Stimulated activated CD8-positive, alpha-beta memory T cell treated with anti-CD3 and anti-CD28 coated beads, Interleukin-4, amount 100 ng/mL, for 1 hour (primary cell): ENCODE measurements at places on chromosomes 11 and 22.

DNA sequence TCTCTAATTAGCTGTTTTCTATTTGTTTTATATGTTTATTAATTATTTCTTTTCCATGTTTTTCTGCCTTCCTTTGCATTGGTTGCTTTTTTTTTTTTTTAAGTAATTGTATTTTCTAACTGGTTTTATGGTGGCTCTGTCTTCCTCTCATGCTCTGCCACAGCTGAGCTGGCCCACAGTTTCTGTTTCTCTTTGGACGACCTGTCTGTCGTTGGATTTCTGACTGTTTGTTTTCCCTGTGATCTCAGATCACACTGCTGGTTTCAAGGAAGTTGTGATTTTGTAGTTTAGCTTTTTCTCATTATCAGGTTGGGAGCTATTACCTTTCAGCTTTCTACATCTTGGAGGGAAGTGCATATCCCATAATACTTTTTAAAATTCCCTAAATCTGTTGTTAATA, 15.9 kb upstream of the OR6M1 start:
- DNase-seq = no peak

- no peak for DNase-seq
Measured at GRCh38 chr11:69799582-69799981, 19.6 kb downstream of the FGF3 start.

DNA sequence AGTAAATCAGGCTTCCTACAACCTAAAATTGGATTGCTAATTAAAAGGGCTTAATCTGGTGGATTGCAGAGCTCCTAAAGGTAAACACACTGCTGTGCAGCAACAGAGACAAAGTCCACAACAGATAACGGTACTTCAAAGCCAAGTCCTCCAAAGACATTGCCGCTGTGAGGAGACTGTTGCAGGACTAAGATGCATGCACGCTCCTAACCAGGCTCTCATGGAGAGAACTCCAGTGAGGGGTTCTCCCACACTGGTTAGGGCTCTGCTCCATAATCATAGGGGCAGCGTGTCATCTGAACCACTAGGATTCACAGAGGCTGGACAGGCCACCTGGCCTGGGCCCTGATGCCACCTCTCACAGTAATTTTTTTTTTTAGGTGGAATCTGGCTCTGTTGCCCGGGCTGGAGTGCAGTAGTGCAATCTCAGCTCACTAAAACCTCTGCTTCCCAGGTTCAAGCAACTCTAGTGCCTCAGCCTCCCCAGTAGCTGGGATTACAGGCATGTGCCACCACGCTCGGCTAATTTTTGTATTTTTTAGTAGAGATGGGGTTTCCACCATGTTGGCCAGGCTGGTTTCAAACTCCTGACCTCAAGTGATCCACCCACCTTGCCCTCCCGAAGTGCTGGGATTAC, 56.9 kb upstream of the ARFGAP3 start:
- no peak for DNase-seq

DNA sequence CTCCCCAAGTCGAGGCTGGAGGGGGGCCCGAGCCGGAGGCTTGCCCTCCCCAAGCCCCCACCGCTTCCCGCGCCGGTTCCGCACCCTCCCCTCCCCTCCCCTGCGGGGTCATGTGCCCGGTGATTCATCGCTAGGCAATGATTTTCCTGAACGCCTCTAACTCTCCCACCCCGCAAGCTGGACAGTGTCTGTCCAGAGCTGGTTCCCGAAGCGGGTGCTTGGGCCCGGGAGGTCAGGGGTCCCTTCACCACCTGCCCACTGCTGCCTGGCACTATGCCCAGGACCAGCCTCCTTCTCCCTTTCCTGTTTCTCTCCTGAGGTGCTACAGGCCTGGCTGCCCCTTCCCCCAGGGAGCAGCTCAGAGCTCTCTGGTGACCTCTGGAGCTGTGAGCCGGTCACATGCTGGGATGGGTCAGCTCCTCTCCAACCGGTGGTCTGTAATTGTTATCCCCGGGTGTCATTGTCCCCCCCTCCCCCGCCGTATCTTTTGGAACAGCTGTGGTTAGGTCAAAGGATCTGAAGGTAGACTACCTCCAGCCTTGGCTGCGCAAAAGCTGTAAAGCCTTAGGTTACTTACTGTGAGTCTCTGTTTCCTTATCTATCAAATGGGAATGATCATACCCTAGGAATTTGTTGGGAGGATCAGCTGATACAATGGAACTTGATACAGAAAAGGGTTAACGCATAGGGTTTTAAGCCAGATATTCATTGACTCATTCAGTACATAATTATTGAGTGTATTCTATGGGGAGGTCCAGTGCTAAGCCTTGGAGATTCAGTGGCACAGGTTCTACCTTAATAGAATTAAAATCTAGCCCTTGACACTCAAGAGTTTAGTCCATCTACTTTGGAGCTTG, 753 bp downstream of the STX3 start:
- no peak for DNase-seq

GRCh38 chr11:107711861-107712755, at the start of gene SLN:
TSS of gene SLN (minus strand) at chr11:107712056.
- no peak for DNase-seq

- no peak for DNase-seq
Measured at GRCh38 chr22:49546811-49547585, 280.7 kb downstream of the BRD1 start.
